Amygdala (tissue), 56 donors: ENCODE measurements at places on chromosomes 5 and 9.

DNA sequence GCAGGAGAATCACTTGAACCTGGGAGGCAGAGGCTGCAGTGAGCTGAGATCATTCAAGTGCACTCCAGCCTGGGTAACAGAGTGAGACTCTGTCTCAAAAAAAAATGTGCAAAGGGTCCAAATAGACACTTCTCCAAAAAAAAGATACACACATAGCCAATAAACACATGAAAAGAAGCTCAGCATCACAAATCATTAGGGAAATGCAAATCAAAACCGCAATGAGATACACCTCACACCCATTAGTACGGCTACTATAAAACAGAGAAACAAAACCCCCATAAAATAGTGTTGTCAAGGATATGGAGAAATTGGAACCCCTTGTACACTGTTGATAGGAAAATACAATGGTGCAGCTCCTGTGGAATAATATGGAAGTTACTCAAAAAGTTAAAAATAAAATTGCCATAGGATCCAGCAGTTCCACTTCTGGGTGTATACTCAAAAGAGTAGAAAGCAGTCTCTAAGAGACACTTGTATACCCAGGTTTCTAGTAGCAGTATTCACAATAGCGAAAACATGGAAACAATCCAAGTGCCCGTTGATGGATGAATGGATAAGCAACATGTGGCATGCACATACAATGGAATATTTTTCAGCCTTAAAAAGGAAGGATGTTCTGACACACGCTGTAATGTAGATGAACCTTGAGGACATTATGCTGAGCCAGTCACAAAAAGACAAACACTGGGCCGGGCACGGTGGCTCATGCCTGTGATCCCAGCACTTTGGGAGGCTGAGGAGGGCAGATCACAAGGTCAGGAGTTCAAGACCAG is 57.2 kb upstream of the PPARGC1B start:
- no peak for DNase-seq

- no peak for DNase-seq
Observed at GRCh38 chr9:105114318-105114717, 130.1 kb upstream of the SLC44A1 start.

GRCh38 chr5:9774472-9775079 is 144.4 kb upstream of the TAS2R1 start:
- no peak for DNase-seq

GRCh38 chr9:93064392-93065134 is 6.1 kb downstream of the SUSD3 start:
- DNase-seq: no peak

DNA sequence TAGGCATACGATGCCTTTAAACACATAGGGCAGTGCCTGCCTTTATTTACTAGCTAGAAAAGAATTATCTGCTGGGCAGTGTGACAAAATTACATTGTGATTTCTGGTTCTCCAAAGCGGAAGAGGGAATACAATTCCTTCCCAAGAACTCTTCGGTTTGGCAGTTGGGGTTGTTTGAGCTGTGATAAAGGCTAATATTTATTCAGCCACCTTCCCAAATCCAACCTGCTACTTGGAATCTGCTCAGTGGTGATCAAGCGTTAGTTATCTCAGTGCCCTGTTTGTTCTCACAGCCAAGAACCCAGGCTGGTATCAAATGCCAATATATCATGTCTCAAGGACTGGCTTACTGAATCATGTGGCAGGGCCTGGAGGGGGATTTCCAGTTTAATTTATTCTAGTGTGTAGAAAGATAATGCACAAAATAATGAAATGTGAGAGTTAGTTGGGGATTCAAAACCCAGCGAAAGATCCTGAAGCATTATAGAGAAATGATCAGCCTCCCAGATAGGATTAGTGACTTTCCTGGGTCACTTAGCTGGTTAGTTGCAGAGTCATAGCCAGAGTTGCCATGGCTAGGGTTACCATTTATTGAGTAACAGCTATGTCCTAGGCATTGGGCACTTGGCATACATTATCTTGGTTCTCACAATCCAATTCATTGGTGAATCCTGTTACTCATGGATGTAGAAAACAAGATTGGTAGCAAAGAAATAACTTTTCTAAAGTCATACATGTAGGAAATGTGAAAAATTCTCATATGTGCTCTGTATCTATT is 457.0 kb upstream of the KLF4 start:
- no peak for DNase-seq

- no peak for DNase-seq
Observed at GRCh38 chr5:174573221-174573994, 151.0 kb upstream of the MSX2 start.

DNA sequence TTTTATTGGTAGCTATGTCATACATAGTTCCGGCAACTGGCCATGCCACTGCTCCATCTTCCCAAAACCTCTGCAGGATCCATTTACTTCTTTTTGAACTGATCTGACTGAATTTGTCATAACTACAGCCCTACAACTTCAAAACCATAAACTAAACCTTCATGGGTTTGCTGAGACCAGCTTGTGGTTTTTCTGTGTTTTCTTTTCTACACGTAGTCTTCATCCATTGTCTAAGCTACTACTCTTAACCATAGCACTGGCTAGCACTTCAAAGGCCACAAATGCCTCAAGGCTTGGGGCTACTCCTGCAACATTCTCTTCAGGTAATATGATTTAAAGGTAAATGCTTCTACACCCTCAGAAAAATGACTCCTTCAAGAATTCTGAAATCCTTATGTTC is 9.0 kb upstream of the KIF2A start:
- DNase-seq: no peak

DNA sequence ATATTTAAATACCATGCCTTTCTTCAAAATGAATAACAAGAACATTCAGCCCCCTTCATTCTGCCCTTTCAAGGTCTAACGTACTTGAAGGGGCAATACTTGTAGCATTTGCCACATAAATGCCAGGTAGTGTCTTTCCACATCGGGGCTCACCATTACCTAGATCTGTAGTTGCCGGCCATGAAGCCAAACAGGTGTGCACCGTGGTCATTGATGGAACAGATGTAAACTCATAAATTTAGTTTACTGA is 193.0 kb downstream of the CD180 start:
- DNase-seq: no peak

DNA sequence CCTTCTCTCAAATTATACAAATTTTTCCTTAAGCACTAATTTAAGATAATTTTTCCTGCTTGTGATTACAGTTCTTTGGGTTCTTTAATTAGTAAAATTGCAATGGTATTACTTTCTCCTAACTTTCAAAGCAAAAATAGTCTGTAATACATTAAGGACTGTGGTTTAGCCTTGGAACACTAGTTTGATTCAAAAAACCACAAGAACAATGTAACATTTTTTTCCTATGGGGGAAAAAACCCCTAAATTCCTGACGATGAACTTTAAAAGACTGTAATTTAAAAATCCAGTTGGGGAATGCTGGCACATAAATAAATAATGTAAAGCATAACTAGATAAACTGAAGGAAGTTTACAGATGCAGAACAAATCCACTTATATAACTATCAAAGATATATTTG is 65.3 kb downstream of the CDC14B start:
- DNase-seq: no peak

GRCh38 chr5:139817362-139817761 is 21.8 kb downstream of the PSD2 start:
- DNase-seq: no peak

DNA sequence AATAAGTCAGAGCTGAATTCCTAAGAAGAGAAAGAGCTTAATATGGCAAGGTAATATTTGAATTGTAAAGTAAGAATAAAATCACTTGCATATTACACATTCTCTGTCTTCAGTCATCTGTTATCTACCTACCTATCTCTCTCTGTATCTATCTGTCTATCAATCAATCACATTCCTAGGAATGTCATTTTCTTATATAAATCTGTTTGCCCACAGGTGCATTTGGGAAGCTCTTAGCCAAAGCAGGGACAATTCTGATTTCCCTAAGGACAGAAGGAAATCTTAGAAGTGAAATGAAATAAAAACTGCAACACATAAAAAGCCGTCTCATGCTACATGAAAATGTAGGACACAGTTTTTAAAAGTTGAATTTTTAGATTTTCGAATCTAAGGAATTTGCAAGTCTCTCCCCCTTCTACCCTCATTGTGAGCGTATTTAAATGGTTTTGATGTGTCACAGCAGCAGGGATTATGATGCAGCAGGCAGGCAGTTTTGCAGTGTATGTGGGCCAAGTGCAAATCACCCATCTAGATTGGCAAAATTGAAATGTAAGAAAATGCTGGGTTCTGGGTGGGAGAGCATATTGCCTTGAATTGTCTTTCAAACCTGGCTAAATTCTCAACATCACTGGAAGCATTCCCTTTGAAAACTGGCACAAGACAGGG is 155.7 kb downstream of the ACER2 start:
- DNase-seq: no peak

GRCh38 chr5:139667730-139668063 is 19.5 kb downstream of the CXXC5 start:
- no peak for DNase-seq

- peak; percentile 32 for DNase-seq
Observed at GRCh38 chr5:139844472-139845145, 49.0 kb downstream of the PSD2 start.

- DNase-seq: no peak
Observed at GRCh38 chr9:17488662-17489061, 90.2 kb upstream of the SH3GL2 start.

GRCh38 chr5:123710031-123710430 is 198.1 kb downstream of the CSNK1G3 start:
- no peak for DNase-seq

DNA sequence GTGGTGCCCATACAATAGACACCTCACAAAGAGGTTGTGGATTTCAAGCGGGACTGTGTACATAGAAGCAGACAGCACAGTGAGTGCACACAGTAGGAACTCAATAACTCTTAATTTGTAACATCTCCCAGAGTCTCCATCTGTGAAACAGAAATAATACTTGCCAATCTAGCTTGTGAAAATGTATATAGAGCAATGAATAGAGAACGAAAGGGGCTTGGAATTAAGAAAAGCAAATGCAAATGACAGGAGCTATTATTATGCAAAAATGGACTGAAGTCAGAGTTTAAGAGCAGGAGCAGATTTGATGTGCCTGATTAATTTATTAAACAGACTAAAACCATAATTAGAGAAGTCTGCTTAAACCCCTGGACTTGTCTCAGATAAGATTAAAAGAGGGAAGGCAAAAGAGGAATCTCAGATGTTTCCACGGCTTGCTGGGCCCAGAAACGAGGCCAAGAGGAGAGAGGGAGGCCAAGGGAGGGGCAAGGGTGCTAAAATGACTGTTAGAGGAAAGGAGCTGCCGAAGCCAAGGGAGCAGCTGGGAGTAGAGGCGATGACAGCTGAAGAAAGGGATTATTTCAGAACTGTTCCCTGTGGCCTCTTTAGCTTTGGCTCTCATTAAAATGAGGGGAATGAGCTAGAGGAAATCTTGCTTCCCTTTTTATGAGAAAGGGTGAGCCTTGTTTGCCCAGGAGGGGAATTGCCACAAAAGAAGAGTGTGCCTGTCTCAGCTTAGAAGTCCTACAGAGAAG is 72.1 kb downstream of the FEM1C start:
- no peak for DNase-seq

- DNase-seq: no peak
Observed at GRCh38 chr9:125746774-125747052, 460 bp upstream of the PBX3 start.

GRCh38 chr9:26219961-26220360 is 541.7 kb upstream of the TUSC1 start:
- peak; percentile 18 for DNase-seq

- DNase-seq: no peak
Observed at GRCh38 chr9:113677057-113677456, 199.1 kb upstream of the ZNF618 start.

DNA sequence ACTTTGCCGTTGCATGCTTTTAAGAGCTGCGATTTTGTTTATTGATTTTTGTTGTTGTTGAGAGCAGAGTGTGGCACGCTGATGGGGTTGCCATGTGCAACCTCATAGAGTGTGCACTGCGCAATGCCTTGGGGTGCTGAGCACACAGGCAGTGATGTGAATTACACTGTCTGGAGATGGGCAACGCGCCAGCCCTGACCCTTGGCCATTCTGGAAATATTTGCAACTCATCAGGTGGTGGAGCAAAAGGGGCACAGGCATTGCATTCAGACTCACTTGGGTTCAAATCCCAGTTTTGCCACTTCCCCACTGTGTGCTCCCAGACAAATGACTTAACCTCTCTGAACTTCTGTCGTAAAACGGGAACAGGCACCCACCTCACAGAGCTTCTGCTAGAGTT is 25.6 kb downstream of the DUSP1 start:
- no peak for DNase-seq

- DNase-seq: no peak
Observed at GRCh38 chr5:593511-593910, 18.6 kb upstream of the CEP72 start.

DNA sequence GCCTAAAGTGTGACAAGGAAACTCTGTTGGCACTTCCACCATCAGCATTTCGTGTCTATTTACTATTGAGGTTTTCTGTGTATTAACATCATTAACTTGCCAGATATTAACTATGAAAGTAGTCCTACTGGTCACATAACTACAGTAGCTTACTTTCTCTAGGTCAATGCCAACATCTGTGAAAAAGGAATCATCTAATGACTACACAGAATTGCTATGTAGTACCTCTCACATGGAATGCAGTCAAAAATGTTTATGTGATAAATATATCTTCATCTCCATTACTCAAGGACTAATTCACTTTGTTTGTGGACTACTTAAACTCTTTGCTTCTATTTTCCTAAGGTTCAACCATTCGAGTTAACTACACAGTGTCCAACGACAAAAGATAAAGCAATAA is 2.1 kb downstream of the SCAI start:
- DNase-seq: no peak

GRCh38 chr5:66551338-66551737 is 44.9 kb upstream of the MAST4 start:
- DNase-seq: no peak

- DNase-seq: no peak
Observed at GRCh38 chr9:19231126-19231903, 822 bp downstream of the DENND4C start.

DNA sequence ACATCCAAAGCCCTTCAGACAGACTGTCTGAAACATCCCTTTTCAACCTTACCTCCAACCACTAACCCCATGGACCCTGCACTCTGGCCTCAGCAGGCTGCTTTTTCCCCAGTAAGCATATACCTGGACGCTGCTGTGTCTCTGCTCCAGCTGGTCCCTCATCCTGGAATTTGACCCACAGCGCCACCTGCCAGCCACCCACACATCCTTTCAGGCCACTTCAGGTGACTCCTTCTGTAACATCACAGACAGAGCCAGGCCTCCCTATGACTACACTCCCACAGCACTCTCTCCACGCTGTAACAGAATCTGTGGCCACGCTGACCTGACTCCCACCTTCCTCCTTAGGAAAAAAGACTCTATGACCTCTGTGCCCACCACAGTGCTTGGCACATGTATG is 3.4 kb downstream of the MGAT1 start:
- no peak for DNase-seq

DNA sequence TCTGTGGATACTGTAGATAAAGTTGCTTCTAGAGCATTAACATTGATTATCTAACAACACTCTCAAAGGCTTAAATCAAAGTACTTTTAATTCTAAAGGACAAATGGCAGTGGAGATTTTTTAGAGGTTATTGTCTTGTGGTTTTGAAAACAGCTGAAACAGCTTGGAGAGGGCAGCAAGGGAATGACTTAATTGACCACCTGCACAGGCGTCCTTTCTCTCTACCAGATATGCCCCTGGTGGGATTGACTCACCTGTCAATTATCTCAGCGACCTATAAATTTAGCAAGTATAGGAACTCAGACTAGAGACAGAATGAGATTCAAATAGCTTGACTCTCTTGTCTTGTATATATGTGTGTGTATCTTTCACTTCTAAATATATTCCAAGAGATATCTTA is 13.5 kb downstream of the ARL14EPL start:
- no peak for DNase-seq

- no peak for DNase-seq
Observed at GRCh38 chr5:119019949-119020348, 31.6 kb upstream of the DTWD2 start.
